PC-3 (cell line): ENCODE measurements at places on chromosomes 11 and 22. TPM values are rescaled to one million over a fixed set of nuclear protein-coding genes. Genes with fewer than 3 reads are reported as not detected.

MS4A8 gene
- total RNA-seq, result not detected in 2 replicates

DNA sequence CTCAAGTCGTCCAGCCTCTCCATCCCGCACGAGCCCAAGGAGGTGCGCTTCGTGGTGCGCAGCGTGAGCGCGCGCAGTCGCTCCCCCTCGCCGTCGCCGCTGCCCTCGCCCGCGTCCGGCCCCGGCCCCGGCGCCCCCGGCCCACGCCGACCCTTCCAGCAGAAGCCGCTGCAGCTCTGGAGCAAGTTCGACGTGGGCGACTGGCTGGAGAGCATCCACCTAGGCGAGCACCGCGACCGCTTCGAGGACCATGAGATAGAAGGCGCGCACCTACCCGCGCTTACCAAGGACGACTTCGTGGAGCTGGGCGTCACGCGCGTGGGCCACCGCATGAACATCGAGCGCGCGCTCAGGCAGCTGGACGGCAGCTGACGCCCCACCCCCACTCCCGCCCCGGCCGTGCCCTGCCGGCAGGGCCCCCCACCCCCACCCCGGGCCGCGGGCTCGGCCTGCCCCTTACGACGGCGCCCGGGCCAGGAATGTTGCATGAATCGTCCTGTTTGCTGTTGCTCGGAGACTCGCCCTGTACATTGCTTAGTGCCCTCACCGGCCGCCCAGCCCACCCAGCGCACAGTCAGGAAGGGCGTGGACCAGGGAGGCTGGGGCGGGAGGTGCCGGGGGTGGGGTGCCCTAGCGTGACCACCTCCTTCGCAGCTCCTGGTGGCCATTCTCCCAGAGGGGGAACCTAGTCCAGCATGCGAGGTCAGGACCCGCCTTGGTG, 6.9 kb upstream of the ACR start:
- DNase-seq, result no peak

GRCh38 chr22:32743046-32743445, 58.5 kb upstream of the TIMP3 start:
- no peak for DNase-seq

HTR3B gene
- total RNA-seq, result not detected in 2 replicates

- DNase-seq, result no peak
Observed at GRCh38 chr22:49008682-49009235, 818.9 kb downstream of the BRD1 start.

DNA sequence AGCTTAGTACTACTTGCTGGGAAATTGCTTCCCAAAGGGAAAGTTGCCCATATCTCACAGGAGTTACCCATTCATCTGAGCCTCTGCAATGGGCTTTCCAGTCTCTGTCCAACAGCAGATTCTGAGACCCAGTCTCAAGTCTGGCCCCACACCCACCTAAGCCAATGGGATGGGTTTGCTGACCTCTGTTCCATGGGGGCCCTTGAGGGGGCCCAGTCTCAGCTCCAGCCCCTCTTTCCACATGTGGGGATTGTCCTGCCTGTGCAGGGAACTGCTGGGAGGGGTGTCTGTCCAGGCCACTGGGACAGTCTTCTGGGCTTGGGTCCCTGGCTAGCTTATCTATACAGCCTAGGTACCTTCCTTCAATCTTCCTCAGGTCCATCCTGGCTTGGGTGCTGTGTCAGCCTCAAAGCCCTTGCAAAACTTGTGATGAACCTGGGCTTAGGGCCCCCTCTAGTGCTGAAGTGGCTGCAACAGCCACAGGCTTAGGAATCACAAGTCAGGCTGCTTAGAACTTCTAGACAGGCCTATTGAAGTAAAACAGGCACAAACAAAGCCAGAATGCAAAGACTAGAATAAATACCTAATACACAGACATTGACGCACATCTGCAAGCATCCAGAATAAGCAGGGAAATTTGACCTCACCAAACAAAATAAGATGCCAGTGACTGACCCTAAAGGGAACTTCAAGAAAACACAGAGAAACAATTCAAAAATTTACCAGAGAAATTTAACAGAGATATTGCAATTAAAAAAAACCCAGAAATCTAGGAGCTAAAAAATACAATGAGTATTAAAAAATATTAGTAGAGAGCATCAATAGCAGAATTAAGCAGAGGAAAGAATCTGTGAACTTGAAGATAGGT, 11.7 kb upstream of the PATL1 start:
- peak; percentile 87 for DNase-seq

- no peak for DNase-seq
Observed at GRCh38 chr11:123413636-123414035, 16.4 kb upstream of the GRAMD1B start.

MS4A3 gene
- total RNA-seq, result not detected in 2 replicates

DNA sequence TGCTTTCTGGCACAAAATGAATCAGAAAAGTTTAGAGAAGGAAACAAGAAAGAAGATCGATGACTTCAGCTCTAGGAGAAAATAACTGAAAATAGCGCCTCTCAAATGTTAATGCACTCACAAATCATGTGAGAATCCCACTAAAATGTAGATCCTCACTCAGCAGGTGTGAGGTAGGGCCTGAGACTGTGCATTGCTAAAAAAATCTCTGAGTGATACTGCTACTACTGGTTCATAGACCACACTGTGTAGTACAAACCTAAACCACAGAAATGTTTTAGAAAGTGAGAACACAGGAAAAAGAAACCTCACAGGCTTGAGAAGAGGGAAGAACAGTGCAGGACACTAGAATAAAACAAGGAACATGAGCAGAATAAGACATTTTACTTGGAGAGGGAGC, 2.0 kb downstream of the OR8D4 start:
- DNase-seq, result no peak

- DNase-seq, result peak; percentile 39
Observed at GRCh38 chr11:116927163-116927974, 89.9 kb upstream of the APOA1 start.

DNA sequence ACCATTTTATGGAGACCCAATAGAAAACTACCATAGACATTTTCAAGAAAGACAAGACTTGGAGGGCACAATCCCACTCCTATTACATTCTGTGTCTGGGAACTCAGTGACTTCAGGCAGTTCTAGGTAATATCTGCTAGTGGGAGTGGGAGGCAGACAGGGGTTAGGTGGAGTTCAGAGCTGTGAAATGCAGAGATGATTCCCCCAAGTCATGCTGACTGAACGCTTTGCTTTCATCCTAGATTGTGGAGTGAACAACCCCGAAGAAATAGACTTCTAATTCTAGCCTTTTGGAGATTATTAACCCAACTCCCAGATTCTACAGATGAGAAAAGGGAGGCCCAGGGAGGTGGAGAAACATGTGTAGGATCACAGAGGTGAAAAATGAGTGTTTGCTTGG, 437.8 kb upstream of the CADM1 start:
- DNase-seq, result no peak

- DNase-seq, result no peak
Observed at GRCh38 chr22:35443790-35444684, 44.1 kb downstream of the MCM5 start.

- no peak for DNase-seq
Observed at GRCh38 chr11:134556186-134556585, 144.1 kb upstream of the B3GAT1 start.

TNNI2 gene
- 0.55 TPM in 1 of 2 replicates, not detected in the other for total RNA-seq

GRCh38 chr11:65496304-65497140, 2.3 kb upstream of the MALAT1 start:
- no peak for DNase-seq

OR5B21 gene
- not detected in 2 replicates for total RNA-seq

ARHGEF17 gene
- 6.2 and 11.0 TPM in 2 replicates for total RNA-seq

UPK3A gene
- total RNA-seq, result 1.1 TPM in 1 of 2 replicates, not detected in the other

GRCh38 chr22:36417281-36417686, 29.5 kb upstream of the MYH9 start:
- DNase-seq, result peak; percentile 90

- DNase-seq, result peak; percentile 85
Observed at GRCh38 chr11:111586388-111586831, 15.8 kb upstream of the SIK2 start.

- no peak for DNase-seq
Observed at GRCh38 chr22:19063581-19064353, 58.4 kb downstream of the DGCR2 start.

PKNOX2 gene
- 0.12 TPM in 1 of 2 replicates, not detected in the other for total RNA-seq

- no peak for DNase-seq
Observed at GRCh38 chr22:45223304-45224117, 17.2 kb downstream of the KIAA0930 start.

GRCh38 chr11:30553521-30554110, 32.5 kb downstream of the MPPED2 start:
- DNase-seq, result no peak

OR52I2 gene
- not detected in 2 replicates for total RNA-seq

GRCh38 chr22:23365524-23365923, 185.2 kb downstream of the BCR start:
- DNase-seq, result peak; percentile 8

GANAB gene
- 274 and 290 TPM in 2 replicates for total RNA-seq

- no peak for DNase-seq
Observed at GRCh38 chr11:62976109-62976508, 8.7 kb downstream of the SLC22A6 start.

DNA sequence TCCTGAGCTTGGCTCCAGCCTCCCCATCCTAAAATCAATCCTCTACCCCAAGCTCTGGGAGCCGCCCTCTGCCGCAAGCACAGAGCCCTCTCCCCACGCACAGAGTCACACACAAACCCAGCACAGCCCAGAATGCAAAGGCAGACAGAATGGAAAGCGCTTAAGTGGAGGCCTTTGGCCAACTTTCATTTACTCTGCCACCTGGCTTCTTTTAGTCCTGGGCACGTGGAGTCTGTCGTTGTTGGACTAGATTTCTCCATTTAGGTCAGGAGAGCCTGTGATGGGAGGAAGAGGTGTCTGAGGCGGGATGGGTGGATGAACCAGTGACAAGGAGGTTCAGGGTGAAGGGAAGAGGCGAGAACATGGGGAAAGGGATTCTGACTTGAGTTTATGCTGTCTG, 191.7 kb downstream of the DSCAML1 start:
- DNase-seq, result no peak

DNA sequence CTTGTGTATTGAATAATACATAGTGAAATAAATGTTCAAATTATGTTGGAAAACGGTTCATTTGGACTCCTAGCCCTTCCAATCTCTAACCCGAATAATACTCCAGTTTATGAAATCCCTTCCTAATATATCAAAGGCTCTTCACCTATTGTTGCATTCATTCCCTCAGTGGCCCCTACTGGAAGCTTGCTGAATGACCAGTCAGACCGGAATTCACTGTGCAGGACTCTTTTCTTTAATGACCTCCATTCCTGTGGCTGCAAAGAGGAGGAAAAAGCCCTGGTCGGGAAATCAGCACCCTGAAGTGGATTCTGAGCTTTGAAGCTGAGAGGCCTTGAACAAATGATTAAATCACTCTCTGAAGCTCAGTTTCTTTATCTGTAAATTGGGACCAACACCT, 19.1 kb upstream of the RCN1 start:
- peak; percentile 77 for DNase-seq

OR51B5 gene
- total RNA-seq, result 0.63 and 1.7 TPM in 2 replicates

DNA sequence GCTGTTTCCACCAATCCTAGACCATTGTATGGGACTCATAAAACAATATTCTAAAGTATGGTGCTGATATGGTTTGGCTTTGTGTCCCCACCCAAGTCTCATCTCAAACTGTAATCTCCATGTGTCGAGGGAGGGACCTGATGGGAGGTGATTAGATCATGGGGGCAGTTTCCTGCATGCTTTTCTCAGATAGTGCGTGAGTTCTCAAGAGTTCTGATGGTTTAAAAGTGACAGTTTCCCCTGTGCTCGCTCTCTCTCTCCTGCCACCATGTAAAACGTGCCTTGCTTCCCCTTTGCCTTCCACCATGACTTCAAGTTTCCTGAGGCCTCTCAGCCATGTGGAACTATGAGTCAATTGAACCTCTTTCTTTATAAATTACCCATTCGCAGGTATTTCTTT, 29.2 kb upstream of the FEZ1 start:
- no peak for DNase-seq

DNA sequence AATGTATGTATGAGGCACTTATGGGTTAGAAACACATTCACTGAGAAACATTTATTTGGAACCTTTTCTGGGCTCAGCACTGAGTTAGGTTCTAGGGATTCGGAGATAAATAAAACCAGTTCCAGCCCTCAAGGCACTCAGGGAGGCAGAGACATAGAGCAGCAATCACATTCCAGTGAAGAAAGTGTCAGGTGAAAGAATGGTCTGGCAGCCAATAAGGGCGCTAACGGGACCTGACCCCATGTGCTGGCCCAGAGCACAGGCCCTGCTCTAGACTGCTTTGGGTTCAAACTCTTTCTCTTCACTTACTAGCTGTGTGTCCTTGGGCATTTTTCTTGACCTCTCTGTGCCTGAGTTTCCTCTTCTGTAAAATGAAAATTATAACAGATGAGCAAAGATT, 146.0 kb upstream of the SYT13 start:
- DNase-seq, result no peak
